ENCODE measurements at places on chromosomes 2 and 18.

DNA sequence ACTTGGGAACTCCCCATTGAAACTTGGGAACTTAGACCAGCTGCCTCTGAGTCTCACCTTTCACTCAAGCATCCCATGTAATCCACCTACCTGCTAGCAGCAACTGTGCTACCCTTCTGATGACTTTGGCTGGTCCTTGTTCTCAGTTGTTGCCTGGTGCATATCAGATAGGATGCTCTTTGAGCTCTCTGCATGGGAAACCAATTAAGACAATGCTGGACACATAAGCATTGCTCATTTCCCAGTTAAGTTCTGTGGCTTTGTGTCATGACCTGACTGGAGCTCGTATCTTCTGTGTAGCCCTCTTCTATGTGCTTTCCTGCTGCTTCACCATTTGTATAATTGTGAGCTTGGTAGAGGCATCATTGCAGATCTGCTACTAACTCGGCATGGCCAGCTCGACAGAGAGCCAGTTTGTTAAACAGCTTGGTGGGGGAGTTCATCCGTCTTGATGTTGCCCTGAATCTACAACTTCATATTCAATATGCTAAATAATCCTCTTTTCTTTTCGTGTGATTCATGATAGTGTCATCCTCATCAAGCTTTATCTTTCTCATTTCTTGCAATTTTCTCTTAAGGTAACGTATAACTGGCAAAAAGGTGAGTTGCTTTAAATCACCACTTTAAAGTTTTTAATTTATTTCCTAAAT is 447.5 kb upstream of the SLC14A2 start:
- DNase-seq = no peak

- no peak for DNase-seq
These were observed 66.6 kb downstream of the CELF4 start for GRCh38 chr18:37499044-37499443.

- DNase-seq = no peak
These were observed 56.1 kb downstream of the ZNF236 start for GRCh38 chr18:76878426-76878825.

DNA sequence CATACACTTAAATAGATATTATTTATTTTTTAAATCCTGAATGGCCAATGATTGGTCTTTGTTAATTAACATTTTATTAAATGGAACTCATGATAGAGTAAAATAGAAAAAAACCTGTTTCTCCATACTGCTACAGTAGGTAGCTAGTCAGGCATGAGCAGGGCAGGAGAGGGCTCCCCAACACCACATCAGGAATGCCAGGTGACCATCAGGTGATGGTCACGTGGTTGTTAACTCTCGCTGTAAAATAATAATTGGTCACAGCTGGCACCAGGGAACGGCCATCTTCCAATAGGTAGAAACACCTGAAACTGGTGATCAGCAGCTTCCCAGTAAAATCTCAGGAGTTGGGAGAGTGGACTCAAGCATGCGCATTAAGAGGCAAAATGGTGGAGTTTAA is 172.2 kb downstream of the MEIS1 start:
- no peak for DNase-seq

- no peak for DNase-seq
These were observed 183.5 kb downstream of the SEPTIN10 start for GRCh38 chr2:109430329-109430636.

GRCh38 chr2:50513724-50514123 is 518.2 kb downstream of the NRXN1 start:
- no peak for DNase-seq

DNA sequence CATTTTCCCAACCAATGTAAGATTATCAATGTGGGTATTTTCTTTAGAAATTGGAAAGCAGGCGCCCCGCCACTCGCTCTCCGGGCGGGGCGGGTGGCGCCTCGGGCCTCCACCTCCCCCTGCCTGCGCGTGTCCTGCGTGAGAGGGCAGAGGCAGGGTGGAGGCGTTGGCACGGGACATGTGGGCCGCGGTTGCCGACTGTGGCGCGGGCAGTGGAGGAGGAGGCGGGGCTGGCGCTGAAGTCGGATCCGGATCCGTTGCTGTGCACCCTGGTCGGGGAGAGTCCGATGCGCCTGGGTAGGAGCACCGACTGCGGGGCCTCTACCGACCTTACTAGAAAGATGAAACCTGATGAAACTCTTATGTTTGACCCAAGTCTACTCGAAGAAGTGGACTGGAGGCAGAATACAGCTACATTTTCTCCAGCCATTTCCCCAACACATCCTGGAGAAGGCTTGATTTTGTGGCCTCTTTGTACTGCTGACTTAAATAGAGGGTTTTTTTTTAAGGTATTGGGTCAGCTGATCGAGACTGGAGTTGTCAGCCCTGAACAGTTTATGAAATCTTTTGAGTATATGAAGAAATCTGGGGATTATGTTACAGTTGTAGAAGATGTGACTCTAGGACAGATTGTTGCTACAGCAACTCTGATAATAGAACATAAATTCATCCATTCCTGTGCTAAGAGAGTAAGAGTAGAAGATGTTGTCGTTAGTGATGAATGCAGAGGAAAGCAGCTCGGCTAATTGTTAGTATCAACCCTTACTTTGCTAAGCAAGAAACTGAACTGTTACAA is 37.9 kb downstream of the PMS1 start:
- DNase-seq = no peak

DNA sequence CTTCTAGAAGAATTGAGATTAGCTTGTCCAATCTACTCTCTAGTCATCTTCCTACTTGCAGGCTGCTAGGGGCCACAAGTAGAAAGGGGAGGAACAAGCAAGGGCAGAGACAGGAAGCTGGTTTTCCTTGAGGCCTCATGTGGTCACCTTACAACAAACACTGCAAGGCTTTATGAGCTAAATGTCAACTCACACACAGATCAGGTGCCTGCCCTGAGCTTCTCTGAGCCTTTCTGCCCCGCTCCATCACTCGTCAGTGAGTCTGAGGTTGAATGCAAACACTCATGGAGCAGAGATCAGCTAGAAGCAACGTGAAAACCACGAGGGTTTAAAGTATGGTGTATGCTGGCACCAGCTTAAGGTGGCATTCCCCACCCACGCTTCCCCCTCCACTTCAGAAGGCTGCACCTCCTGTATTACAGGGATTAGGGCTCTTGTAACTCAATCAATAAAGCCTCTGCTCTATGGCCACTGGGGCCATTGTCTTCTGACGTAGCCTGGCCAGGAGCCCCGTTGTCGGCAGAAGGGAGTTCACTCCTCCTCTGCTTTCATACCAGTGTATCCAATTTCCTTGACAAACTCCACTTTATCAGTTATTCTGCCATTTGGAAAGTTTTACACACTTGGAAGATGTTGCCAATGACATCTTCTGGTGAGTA is 5.4 kb upstream of the CRYGC start:
- DNase-seq = no peak

GRCh38 chr18:60200558-60200957 is 172.0 kb downstream of the MC4R start:
- no peak for DNase-seq

- DNase-seq = no peak
These were observed 124.6 kb downstream of the ZNF407 start for GRCh38 chr18:74722237-74722636.

GRCh38 chr18:56139372-56139771 is 499.0 kb downstream of the TXNL1 start:
- DNase-seq = no peak

All from stimulated activated CD8-positive, alpha-beta memory T cell treated with anti-CD3 and anti-CD28 coated beads, Interleukin-12 subunit alpha, Interleukin-12 subunit beta, amount 100 ng/mL, for 1 hour (primary cell).